B cell (primary cell): ENCODE measurements at places on chromosomes 5 and 9. TPM values are rescaled to one million over a fixed set of nuclear protein-coding genes. Genes with fewer than 3 reads are reported as not detected.
A peak's percentile ranks its signal among the peaks of the same experiment; 100 is the strongest.

- no peak for DNase-seq
Observed at GRCh38 chr5:131649161-131649560, 14.1 kb upstream of the RAPGEF6 start.

- no peak for DNase-seq
Observed at GRCh38 chr9:121210536-121210935, 8.9 kb upstream of the RAB14 start.

DNA sequence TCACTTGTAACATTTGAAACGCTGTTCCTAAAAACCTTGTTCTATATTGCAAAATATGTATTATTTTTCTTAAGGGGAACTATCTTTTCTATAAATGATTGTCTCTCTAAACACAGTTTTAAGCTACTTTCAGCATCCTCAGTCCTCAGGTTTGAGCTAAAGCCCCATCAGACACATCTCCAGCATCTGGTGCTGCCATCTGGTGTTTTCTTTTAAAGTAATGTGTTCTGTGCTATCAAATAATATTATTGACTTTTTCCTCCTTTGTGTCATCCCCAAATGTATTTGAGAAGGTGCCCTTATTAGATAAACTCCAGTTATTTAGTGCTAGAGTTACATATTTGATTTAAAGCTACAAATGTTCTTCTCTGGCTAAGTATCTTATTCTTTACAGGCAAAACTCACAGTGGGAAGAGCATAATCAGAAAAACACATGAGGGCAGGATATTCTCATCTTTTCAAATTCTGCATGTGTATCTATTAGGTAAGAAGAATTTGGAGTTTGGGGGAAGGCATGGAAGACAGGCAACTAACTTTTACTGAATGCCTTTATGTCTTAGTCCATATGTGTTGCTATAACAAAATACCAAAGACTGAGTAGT, 27.5 kb downstream of the ZNF474 start:
- DNase-seq, result no peak

The CNTNAP3B gene
- 0.25 TPM in 1 of 2 replicates, not detected in the other for polyA plus RNA-seq

- no peak for DNase-seq
Observed at GRCh38 chr5:77772729-77773128, 3.4 kb downstream of the TBCA start.

- DNase-seq, result peak; percentile 14
Observed at GRCh38 chr5:87120518-87121303, 147.0 kb upstream of the RASA1 start.

The GABRA1 gene
- polyA plus RNA-seq, result not detected in 2 replicates

DNA sequence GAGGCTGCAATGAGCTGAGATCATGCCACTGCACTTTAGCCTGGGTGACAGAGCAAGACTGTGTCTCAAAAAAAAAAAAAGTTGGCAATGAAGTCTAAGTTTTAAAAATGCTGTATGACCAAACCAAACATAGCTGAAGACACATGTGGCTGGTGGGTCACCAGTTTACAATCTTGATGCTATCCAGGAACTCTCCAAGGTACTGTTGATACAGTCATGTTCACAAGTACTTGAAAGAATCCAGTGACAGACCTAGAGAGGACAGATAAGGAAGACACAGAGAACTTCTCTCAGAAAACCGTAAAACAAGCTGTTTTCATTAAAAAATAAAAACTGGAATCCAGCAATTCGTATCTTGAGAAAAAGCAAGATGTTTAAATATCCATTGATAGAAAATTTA, 95.7 kb downstream of the ACTBL2 start:
- no peak for DNase-seq

The PPP3R2 gene
- not detected in 2 replicates for polyA plus RNA-seq

DNA sequence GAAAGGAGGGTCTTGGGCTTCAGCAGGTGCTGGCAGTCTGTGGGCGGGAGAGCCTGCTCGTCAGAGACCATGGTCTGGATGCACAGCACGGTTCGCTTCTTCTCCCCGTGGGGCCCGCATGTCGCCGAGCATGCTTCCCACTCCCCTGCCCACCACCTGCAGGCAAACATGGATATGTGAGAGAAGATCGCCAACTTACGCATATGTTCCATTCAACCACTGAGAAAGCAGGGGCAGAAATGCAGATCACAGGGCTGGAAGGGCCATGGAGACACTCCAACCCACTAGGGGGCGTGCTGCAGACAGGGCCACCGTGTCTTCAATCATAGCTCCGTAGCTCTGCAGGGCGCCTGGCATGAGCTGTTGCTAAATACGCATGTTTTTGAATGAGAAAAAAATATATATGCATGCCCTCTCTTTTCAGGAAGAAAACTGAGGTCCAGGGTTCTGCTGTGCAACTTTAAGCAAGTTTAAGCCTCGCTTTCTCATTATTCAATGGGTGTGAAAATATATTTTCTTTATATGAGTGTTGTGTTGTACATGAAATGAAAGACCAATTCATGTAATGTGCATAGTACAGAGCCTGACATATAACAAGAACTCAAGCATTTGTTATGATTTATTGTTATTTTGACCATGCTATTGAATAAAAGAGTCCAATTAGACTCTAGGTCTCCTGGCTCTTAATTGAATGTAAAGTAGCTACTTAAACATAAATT, 148.0 kb downstream of the TARS1 start:
- peak; percentile 37 for DNase-seq

The RNF180 gene
- polyA plus RNA-seq, result not detected in 2 replicates

DNA sequence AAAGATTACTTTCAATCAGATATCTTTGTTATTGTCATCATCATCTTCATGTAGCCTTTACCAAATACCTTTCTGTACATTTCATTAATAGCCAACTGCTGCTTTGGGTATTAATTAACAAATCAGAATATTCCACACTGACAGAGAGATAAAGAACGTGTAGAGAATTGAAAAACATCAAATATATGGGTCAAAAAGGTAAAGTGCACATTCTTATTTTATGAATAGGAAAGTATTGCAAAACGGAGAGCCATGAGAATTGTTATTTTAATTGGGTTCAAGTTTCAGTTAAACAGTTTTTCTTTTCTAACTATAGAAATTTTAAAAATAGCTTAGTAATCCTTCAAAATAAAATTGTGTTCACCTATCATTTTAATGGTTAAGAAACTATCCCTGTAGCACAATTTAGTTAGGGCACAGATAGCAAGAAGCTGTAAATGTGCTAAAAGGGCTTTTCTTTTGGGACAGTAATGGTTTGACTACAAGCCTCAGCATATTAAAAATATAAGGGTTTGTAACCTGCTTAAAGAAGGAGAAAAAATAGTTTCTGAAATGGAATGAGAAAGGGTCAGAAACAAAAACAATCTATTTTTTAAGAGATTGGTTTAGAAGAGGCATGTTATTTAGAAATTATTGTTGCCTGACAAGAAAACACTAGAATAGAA, 62.9 kb downstream of the PDE4D start:
- DNase-seq, result no peak

The FST gene
- polyA plus RNA-seq, result not detected in 2 replicates

DNA sequence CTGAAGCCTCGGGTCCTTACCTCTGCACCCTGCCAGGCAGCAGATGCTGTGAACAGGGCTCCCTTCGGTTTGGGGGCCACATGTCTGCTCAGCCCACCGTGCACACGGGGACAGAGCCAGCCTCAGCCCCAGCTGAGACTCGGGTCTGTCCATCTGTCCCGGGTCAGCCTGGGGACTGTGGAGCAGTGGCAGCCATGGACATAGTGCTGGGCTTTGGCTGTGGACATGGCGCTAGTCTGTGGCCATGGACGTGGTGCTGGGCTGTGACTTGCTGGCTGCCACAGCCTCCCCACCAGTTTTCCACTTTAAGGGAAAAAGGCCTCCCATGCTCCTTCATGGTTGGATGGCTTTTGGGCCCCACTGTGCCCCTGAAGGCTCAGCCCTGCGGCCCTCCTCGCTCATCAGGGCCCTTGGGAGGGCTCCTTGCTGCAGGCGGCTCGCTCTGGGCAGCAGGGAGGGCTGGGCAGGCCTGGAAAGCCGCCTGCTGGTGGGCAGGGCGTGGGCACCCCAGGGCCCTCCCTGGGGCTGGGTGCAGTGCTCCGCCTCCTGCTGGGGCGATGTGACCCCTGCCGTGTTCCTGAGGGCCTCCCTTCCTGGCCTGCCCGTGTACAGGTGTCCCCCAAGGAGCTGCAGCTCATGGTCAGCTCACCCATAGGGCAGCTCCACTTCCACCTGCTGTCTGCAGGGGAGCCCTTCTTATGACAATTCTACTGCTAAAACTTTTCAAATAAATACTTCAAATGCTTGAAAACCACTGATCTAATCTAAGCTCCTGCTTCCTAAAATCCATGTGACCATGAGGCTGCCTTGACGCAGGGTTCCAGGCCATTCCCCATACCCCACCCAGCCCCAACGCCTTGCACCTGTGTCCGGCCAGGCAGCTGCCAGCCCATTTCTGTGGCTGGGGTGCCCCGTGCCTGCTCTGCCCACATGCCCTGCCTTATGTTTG, 112.1 kb upstream of the LMX1B start:
- DNase-seq, result no peak
